ENCODE measurements at places on chromosomes 16 and 17. TPM values are rescaled to one million over a fixed set of nuclear protein-coding genes. Genes with fewer than 3 reads are reported as not detected.

The GTF3C1 gene
- 114 TPM for total RNA-seq

The CEP95 gene
- total RNA-seq = 91.3 TPM

The USH1G gene
- not detected for total RNA-seq

The ATF7IP2 gene
- 28.8 TPM for total RNA-seq

The CHST6 gene
- not detected for total RNA-seq
